ENCODE measurements at places on chromosomes 12 and 14.

DNA sequence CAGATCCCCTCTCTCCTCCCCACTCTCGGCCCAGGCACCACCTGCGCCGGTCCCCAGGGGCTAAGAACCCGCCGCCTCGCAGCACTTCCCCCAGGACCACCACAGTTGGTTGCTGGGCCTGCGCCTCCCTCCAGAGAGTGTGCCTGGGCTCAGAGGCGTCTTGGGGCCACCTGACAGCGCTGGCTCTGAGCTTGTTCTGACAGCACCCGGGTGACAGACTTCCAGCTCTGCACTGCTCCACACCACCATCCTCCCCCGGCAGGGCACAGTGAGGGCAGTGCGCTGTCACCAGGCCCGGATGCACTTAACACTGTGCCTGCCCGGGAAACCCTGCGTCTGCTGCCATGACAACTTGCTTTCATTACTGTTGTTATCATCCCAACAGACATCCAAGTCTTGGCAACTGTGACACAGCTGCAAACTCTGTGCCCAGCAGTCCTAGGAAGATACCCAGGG is 6.6 kb downstream of the BRF1 start:
- peak; percentile 45 for DNase-seq

DNA sequence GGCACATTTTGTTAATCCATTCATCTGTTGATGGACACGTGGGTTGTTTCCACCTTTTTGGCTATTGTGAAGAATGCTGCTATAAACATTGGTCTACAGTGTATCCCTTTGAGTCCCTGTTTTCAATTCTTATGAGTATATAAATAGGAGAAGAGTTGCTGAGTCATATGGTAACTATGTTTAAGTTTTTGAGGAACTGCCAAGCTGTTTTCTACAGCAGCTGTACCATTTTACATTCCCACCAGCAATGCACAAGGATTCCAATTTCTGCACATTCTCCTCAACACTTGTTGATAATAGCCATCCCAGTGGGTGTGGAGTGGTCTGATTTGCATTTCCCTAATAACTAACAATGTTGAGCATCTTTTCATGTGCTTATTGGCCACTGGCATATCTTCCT is 6.9 kb upstream of the SVOP start:
- no peak for DNase-seq

DNA sequence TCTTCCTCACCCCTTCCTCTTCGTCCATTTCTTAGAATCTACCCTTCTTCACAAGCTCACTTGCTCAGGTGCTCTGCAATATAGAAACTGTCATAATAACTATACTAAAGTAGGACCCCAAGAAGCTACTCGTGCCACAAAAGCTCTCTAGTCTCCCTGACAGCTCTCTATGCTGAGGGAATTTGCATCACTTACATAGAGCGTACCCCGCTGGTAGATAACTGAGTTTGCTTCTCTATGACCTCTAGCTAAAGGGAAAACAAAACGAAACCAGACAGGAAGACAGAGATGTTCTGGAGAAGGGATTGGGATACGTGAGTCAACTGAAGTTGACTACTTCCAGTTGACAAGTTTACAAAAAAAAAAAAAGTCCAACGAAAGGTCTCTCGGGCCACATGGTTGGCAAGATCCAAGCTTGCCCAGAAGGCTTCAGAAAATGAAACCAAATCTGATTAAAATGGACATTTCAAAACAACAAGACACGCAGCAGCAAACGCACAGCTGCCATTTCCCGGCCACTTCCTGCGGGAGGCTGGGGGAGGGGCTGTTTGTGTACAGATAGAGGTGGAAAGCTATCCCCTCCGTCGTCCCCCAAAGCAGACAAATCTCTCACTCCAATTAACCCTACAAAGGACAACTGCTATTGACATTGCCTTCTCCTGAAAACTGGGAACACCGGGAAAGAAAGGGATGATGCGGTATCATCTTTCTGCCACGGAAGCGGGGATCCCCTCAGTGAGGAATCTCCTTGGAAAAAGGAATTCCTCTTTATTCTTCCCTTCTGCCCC is 1.3 kb downstream of the BAZ2A start:
- DNase-seq: peak; percentile 33

- DNase-seq: no peak
Measured at GRCh38 chr14:98564541-98564940, 707.5 kb downstream of the BCL11B start.

DNA sequence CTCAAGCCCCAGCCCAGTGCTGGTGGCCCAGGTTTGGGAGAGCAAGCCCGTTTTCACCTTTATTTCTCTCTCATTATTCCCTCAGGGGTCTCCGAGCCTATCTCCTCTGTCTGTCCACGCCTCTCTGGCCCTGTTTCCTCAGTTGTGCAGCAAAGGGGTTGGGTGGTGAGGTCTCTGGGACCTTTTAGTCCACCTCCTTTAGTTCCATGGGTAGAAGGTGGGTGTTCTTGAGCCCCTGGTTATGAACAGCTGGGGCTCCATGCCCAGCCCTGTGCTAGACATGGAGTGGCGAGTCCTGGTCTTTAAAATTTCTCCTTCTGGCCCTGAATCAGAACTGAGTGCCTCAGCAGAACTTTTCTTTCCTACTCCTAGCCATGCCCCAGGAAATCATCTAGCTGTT is 1.3 kb upstream of the NGB start:
- no peak for DNase-seq

DNA sequence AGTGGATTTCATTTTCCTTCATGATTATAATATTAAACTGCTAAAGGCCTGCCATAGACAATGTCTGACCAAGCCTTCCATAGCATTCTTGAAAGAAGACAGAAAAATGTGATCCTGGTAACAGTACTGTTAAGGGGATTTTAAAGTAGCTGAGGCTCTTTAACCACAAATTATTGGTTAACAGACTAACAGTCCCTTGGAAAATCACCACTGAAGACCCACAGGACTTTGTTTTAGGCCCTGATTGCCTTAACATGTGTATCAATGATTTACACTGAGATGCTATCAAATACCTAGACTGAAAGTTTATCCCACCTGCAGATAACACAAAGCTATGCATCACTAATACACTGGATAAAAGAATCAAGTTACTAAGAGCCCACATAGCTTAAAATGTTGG is 6.0 kb downstream of the KRT79 start:
- no peak for DNase-seq

DNA sequence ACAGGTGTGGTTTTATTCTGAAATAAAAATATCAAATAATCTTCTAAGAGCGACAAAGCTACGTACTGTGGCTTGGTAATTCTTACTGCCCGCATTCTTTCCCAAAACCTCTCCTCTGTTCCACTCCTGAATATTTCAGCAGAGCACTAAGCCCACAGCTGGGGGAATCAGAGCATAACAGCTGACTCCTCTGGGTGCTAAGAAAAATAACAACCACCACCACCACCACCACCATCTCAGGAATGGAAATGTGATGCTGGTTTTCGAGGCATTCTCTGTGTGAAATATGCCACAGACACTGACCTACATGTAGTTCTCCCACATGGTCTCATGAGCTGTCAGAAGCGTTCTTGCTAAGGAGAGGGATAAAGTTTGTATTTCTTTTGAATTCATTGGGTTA is 183.7 kb downstream of the BMP4 start:
- DNase-seq: no peak

- DNase-seq: no peak
Measured at GRCh38 chr12:40499856-40500255, 192.4 kb upstream of the CNTN1 start.

- DNase-seq: no peak
Measured at GRCh38 chr14:51816031-51816430, 44.4 kb upstream of the GNG2 start.

GRCh38 chr12:50387487-50387886 is 8.9 kb downstream of the FAM186A start:
- no peak for DNase-seq

DNA sequence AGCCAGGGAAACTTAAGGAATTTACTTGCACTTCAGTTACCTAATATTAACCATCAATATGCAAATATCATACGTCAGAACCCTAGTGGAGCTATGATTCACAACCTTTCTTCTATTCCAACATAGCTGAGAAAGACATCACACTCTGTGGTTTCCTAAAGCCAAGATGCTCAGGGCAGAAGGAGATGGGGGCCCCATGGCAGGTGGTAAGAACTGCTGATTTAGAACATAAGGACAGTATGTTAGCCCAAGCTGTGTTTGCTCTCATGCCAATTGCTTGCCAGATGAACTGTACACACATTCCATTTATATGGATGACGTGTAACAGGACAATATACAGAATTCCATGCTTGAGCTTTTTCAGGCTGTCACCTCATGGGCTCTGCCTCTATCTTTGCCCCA is 34.6 kb downstream of the HECTD4 start:
- peak; percentile 93 for DNase-seq

DNA sequence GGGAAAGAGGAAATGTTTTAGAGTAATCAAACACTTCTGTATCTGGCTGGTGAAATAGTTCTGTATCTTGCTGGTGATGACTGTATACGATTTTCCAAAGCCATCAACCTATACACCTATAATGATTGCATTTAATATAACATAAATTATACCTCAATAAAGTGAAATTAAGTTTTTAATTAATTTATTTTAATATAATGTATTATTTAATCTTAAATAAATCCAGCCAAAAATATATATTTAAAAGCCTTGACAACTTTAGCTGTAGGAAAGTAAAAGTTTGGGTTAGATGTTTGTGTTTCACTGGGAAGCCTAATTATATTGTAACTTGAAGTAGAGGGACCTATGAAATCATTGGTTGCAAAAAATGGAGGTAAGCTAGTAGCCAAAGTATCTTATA is 654.8 kb upstream of the MIS18BP1 start:
- no peak for DNase-seq

All from astrocyte (in vitro differentiated cells and primary cell).